Upper lobe of right lung (tissue), 1 donor: ENCODE measurements at places on chromosomes 1 and 21. TPM values are rescaled to one million over a fixed set of nuclear protein-coding genes. Genes with fewer than 3 reads are reported as not detected.

GRCh38 chr1:71921935-71922559 lies 360.3 kb downstream of the NEGR1 start:
- no peak for DNase-seq

- DNase-seq, result no peak
These were observed 20.3 kb upstream of the LAPTM5 start for GRCh38 chr1:30777904-30778153.

- DNase-seq, result no peak
These were observed 115.7 kb upstream of the CACYBP start for GRCh38 chr1:174884038-174884437.

Gene C4BPA
- 175 TPM for total RNA-seq

- no peak for DNase-seq
These were observed 13.5 kb downstream of the KCNC4 start for GRCh38 chr1:110223581-110223980.

- DNase-seq, result no peak
These were observed 66.1 kb downstream of the UCK2 start for GRCh38 chr1:165893507-165893906.

DNA sequence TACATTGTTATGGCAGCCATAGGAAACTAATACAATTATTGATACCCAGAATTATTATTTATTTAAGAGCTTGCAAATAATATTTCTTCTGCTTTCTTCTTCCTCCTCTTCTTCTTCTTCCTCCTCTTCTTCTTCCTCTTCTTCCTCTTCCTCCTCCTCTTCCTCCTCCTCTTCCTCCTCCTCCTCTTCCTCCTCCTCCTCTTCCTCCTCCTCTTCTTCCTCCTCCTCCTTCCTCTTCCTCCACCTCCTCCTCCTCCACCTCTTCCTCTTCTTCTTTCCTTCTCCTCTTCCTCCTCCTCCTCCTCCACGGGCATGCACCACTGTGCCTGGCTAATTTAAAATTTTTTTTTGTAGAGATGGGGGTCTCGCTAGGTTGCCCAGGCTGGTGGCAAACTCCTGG lies 95.6 kb upstream of the BCAR3 start:
- no peak for DNase-seq

Gene AMY1B
- 4.1 TPM for total RNA-seq

GRCh38 chr1:32470991-32471694 lies 6.3 kb downstream of the ZBTB8B start:
- DNase-seq, result no peak

GRCh38 chr1:174988539-174988938 lies 11.2 kb upstream of the CACYBP start:
- DNase-seq, result no peak

DNA sequence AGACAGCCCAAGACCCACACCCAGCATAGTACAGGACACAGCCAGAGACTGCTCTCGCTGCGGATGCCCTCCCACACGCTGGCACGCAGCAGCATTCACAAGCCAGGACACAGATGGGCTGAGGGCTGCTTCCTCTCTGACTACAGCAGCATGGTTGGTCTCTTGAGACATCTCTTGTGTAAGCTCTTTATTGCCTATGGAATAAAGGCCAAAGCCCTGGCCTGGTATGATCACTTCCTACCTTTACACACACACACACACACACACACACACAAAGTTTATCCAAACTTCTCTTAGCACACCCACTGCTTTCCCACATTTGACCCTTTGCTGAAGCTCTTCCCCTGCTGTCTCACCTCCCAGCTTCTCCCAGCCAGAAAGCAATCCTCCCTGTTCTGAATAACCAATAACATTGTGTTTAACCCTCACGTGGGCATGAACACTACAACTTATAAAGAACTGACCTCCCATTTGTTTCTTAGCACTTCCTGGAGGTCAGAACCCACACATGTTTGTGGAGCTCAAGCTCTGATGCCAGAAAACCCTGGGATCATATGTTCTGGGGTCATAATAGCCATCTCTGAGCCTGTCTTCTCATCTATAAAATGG lies 1.2 kb upstream of the LUZP1 start:
- peak; percentile 84 for DNase-seq

- no peak for DNase-seq
These were observed 654 bp upstream of the ARHGEF2 start for GRCh38 chr1:155978973-155979429.
